Ureter (tissue), 1 donor: ENCODE measurements at places on chromosomes 3 and 15. TPM values are rescaled to one million over a fixed set of nuclear protein-coding genes. Genes with fewer than 3 reads are reported as not detected.

GRAMD2A gene
- 3.1 TPM for total RNA-seq

ITGA11 gene
- 22.8 TPM for total RNA-seq

ALDH1A3 gene
- total RNA-seq: 24.2 TPM

GOLGA8J gene
- not detected for total RNA-seq

GRCh38 chr3:66195347-66195783 is 25.4 kb upstream of the SLC25A26 start:
- DNase-seq: no peak

GRCh38 chr3:129162729-129163579 is 2.1 kb upstream of the ISY1 start:
- DNase-seq: no peak

DNA sequence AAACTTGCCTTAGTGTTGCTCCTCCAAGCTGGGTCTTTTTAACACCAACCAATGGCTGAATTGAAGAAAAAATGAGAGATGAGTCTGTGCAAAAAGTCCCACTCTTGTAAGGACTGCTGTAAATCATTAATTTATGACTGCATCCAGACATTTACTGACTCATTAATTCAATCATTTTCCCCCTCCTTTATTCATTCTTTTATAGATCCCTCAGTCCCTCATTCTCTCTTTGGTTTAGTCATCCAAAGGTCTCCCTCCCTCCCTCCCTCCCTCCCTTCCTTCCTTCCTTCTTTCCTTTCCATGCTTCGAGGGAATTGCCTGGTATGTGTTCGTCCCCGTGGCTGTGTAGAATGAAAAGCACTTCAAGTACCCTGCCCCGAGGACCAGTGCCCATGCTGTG is 35.3 kb upstream of the MRPS22 start:
- no peak for DNase-seq

- no peak for DNase-seq
Observed at GRCh38 chr3:108093021-108093420, 2.2 kb upstream of the CD47 start.

DNA sequence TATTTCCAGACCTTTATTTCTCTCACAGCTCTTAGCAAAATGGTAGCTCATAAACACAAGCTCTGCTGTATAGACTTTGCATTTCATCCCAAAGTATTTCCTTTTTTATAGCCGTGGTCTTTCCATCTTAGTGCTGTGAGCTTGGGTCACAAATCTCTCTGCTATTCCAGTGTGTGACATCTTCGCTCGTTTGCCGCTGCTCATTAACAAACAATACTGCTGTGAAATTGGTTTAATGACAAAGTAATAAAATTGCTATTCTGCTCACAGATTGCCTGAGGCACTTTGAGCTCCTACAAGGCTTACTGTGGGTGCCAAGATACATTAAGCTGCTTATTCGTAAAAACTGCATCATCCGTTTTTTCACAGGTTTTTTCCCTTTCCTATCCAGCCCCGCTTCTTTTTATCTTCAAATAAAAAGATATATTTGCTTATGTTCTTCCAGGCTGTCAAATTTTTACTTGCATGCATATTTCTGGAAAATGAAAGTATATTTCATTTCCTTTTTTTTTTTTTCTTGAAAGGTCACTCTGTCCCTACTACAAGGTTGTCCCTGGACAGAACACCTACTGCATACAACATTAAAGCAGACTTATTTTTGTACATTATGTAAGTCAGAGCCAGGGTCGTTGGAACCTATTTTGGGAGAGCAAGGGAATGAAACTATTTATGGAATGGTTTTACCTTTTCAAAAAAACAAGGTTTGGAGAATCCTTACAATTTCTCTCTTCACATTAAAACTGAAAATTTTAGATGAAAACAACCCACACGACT is 174.5 kb downstream of the MEIS2 start:
- DNase-seq: no peak

GRCh38 chr3:42539871-42540714 is 37.6 kb downstream of the VIPR1 start:
- peak; percentile 76 for DNase-seq

DNA sequence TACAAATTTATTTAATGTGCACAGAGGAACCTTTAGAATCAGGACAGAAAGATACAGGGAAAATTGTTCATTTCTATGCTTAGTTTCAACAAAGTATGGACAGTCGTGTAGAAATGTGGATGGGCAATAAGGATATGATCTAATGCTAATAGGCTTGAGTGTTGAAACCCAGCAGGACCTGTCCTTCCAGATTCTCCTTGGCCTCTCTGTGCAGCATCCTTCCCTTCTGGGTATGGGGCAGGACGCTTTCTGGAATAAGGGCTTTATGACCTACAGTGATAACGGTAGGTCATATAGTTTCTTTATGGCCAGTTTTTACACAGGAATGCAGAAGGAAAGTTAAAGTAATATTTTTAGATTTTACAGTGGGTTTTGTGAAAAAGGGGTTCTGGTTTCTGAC is 698.1 kb downstream of the SI start:
- DNase-seq: no peak

DNA sequence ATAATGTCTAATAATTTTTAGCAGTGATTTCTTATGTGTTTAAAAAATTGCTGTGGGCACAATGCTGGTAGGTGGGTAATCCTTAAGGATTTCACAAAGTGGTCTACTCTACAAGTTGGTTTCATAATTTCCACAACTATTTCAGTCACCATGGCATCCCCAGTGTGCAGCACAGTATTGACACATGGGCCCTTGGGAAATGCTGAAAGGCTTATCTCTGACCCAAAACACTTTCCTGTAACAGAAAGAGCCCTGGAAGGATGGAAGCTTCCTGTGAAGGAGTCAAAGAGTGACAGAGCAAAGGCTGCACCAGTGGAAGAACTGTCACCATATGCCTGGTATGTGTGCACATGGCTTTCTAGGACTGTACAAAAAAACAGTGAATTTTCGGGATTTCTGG is 153.7 kb downstream of the ANO10 start:
- DNase-seq: no peak

DNA sequence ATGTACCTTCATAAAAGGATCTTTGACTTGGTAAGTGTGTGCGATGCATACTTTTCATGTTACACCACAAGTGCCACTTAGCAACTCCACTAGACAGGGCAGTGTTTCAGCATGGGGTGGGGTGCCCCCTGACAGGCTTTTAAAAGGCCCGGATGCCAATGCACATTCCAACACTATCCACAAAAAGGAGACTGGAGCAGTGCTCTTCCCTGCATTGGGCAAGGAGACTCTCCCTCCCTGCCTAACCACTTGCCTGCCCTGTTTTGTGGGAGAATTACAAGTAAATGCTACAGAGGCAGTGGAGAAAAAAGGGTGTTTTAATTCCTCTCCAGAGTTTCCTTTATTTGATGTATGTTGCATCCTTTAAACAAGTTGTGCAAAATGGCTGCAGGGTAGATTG is 1.7 kb upstream of the RARB start:
- DNase-seq: no peak

DNA sequence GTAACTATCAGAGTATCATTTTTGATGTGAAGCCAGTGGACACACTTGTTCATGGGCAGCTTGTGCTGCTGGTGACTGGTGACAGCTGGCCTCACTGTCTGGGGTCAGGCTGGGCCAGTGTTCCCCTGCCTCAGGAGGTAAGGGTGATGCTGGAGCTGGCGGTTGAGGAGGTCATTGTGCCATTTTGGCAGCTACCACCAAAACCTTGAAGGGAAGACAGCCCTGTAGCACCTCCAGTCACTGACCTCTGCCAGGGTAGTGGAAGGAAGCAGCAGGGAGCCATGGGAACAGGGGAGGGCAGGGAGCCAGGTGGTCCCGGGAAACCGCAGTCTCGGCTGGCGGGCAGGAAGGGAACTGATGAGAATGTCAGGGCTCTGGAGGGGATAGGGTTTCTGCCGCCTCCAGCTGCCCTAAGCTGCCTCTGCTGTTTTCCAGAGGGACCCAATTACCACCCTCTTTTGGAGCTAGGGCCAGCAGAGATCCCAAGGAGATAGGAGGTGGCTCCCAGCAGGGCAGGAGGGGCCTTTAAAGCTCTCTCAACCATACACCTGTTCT is 24.8 kb downstream of the FOXL2NB start:
- DNase-seq: no peak

- no peak for DNase-seq
Observed at GRCh38 chr3:195736866-195737490, 16.2 kb downstream of the MUC20 start.

DNA sequence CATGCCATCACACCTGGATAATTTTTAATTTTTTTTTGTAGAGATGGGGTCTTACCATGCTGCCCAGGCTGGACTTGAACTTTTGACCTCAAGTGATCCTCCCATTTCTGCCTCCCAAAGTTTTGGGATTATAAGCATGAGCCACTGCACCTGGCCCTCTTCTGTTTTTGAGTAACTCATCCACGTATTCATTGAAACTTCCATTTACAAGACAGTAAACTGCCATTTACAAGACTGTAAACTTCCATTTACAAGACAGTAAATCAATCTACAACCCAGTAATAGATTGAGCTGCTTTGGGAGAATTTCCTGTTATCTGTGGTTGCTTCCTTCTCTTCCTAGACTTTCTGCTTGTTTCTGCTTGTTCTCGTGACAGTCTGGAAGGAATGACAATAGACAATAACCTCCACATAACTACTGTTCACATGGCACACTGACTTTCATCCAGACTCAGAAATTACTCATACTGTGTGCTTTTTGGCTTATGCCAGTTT is 114.7 kb upstream of the CCNL1 start:
- no peak for DNase-seq

GRCh38 chr15:69340243-69340900 is 41.7 kb downstream of the PAQR5 start:
- DNase-seq: no peak

DNA sequence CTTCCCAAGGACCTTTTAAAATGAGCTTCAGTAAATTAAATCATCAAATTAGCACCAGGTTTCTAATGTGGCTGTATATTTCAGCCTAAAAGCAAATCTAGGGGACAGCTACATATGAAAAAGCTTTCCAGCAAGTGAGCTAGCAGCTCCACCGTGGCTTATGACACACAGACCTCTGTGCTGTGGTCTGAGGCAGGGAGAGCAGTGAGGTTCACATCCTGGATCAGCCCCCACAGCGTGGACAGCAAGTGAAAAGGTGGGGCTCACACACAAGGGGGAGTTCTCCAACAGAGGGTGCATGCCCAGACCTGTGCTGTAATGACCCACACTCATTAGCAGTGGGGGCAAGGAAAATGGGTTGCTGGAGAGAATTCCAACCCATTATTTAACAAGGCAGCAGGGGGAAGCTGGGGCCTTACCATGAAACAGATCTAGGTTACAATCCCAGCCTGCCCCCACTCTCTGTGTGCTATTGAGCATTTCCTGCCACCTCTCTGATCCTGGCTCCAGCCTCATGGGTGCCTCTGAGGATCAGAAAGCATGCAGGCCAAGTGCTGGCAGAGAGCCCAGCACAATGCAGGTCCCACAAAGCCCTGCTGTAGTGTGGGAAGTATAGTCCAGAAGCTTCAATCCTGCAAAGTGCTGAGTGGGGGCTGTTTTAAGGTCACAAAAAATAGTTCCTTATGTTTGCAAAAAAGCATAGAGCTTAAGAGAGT is 48.2 kb downstream of the RASGRF1 start:
- DNase-seq: no peak

- no peak for DNase-seq
Observed at GRCh38 chr15:57502116-57502515, 89.6 kb upstream of the MYZAP start.

GRCh38 chr3:107346564-107346963 is 30.7 kb upstream of the CCDC54 start:
- DNase-seq: no peak

DNA sequence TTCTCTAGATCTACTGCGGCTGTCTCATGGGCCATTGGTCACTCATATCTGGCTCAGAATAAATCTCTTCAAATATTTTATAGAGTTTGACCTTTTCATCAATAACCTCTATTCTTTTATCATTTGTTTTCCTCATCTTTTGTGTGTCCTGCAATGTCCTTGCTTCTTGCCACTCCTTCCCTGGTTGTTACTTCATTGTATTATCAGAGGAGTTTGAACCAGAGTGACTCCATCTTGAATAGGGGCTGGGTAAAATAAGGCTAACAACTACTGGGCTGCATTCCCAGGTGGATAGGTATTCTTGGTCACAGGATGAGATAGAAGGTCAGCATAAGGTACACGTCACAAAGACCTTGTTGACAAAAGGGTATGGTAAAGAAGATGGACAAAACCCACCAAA is 9.9 kb upstream of the LPCAT4 start:
- DNase-seq: no peak

DNA sequence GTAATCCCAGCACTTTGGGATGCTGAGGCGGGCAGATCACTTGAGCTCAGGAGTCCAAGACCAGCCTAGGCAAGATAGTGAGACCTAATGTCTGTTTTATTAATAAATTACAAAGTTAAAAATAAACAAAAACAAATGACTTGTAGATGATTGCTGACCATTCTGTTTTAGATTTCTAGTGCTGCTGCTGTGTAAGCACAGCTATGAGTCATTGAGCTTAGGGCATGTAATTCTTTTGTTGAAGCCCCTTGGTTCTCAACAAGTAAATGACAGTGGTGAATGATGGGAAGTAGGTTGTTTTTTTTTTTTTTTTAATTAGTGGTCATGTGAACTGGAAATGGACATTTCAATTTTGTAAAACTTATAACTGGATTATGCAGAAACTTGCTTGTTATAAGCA is 63.3 kb downstream of the LEO1 start:
- DNase-seq: no peak

- DNase-seq: no peak
Observed at GRCh38 chr15:60087561-60087960, 83.5 kb downstream of the FOXB1 start.

GRCh38 chr3:29649815-29650547 is 369.1 kb downstream of the RBMS3 start:
- DNase-seq: no peak

DNA sequence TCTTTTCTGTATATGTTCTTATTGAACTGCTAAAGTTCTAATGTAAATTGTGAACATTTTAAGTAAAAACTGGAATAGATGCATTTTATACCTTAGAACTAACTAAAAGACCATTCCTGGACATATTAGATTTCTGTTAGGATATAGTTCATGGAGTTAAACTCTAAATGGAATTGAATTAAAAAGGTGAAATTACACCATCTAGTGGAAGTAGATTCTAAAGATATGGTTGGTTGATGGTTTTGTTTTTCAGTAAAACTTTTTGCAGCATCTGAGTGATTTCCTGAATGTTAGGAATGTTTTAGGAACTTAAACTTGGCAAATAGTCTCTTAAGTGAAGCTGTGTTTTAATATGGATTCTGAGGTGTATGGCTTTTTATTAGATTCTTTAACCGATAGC is 96.8 kb downstream of the SLMAP start:
- no peak for DNase-seq

- DNase-seq: no peak
Observed at GRCh38 chr15:51825698-51826097, 3.8 kb upstream of the TMOD3 start.

DNA sequence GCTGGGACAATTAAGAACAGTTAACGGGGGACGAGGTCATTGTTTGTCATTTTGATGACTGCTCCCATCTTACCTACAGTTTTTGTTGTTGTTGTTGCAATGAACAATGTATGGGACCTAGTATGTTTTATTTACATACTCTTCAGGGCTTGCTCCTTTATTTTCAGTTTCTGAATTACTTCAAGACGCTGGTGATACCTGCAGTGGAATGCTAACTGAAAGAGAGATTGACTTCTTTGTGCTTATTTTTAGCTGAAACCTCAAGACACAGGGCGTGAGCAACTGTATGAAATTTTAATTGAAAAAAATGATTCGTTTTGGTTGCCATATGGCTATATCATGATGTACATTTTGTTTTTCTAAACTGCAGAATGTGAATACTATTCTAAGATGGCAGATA is 297.9 kb downstream of the EDEM1 start:
- no peak for DNase-seq

- no peak for DNase-seq
Observed at GRCh38 chr15:31516440-31516839, 189.8 kb downstream of the KLF13 start.
